NCI-H1092 (cell line): ENCODE measurements at places on chromosomes 6 and 20.

DNA sequence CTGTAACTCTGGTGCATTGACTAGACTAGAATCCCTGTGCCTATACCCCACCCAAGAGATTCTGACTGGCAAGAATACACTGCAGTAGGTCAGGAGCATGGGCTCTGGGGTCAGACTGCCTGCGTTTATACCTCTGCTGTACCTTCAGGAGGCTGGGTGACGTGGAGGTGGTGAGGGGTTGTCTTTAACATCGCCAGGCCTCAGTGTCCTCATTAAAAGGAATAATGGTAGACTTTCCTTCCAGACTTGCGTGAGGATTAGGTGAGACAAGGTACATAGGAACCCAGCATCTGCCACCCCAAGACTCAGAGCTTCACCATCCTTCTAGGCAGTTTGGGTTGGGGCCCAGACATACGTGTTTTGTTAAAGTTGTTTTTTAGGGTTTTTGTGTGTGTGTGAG, 44.3 kb downstream of the TM9SF4 start:
- DNase-seq = no peak

DNA sequence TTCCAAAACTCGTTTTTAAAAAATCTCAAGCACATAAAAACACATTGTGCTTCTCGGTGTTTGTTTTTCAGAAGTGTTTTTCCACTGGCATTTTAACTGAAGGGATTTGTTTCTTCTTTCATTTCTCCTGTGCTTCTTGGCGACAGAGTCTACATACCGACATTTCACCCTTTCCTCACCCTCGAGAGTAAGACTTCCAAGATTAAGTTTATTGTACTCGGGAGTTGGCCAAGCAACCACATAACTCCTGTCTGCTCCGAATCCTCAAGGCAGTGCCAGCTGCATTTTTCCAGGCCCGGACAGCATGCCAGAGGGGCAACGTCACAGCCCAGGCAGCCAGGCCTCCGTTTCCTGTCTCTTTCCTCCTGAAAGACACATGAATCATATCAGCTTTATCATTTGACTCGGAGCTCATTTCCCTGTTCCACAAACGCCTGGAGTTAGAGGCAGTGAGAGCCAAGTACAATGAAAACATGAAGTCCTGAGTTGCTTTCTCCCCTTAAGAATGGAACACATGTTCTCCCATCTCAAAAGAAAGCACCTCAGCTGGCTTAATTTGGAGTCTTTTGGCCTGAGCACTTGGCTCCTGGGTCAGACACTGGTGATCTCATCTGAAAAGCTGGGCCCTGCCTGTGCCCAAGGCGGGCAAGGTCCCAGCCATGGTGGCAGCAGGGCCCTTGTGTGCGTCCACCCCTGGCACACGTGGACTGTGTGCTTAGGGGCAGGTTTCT, 23.2 kb upstream of the FAM50B start:
- DNase-seq = no peak

DNA sequence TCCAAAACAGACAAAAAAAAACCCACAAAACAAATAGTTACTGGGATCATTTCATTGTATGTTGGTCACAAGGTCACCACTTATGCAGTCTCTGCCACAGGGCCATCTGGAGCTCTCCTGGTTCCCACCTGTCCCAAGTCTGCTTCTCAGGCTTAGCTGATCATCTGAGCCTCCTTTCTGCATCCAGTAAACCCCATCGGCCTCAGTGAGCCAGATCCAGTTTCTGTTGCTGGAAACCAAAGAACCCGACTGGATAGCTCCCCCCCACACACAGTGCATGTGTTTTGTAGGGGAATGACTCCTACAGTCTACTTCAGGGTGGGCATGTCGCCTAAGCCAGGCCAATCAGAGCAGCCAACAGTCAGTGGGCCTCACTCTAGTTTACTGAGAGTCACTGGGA, 233.3 kb downstream of the PREX1 start:
- DNase-seq = no peak

GRCh38 chr6:167575158-167575696, 250.3 kb downstream of the TTLL2 start:
- DNase-seq = no peak

DNA sequence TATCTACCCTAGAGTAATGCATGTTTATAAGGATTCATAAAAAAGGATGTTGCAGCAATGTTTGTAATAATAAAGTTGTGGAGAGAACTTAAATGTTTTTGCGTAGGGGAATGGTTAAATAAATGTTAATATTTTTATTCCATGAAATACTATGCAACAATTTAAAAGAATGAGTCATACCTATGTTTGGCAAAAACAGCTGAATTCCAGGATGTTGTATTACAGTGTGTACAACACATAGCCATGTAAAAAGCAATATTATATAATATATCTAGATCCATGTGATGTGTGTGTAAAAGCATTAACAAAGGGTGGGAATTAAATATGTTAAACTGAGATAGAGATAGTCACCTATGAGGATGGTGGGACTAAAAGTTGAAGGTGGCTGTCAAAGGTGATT, 21.1 kb upstream of the PKIB start:
- no peak for DNase-seq

DNA sequence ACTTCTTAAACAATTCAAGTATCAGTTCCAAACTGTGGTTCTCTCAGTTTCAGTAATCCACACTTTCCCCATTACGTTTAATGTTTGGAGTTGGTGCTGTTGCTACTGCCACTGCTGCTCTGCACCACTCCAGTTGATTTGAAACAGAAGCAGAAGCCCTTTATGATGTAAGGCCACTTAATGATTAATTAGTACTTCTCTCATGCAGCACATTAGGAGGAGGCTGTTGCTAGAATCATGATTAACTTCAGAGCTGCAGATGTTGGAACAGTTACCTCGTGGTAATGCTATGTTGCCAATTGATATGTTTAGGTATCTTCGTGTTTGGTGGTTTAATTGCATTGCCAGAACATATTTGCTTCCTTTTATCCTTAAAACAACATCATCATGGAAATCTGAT, 986.2 kb upstream of the CITED2 start:
- DNase-seq = no peak

DNA sequence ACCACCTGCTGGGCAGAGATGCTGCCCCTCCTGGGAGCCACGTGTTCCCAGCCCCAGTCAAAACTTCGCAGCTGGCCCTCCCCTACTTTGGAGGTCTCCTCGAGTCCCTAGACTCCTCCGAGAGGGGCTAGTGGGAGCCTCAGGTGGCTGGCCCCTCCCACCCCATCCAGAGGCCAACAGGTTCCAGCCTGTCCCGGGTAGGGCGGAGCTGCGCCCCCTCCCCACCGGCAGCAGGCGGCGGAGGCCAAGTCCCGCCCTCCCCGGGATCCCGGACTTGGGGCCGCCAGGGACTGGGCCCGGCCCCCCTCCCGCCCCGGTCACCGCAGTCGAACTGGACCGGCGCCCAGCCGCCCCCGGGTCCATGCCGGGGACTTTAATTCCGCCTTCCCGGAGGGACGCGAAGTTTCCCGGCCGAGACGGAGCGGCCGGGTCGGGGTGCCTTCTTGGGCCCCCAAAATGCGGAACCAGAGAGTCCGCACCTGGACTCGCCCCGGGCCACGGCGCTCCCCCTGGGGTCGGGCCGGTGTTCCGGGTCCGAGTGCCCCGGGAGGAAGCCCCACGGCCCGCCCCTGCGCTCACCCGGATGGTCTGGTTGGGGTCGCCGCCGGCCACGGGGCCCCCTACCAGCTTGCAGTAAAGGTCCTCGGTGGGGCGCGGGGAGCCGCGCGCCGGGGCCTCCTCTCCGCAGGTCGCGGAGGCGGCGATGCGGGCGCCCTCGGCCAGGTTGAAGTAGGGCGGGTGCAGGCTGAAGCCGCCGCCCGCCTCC, 559 bp downstream of the LAMA5 start:
- DNase-seq = no peak

GRCh38 chr6:35601331-35602132, 87.2 kb downstream of the FKBP5 start:
- DNase-seq = no peak

DNA sequence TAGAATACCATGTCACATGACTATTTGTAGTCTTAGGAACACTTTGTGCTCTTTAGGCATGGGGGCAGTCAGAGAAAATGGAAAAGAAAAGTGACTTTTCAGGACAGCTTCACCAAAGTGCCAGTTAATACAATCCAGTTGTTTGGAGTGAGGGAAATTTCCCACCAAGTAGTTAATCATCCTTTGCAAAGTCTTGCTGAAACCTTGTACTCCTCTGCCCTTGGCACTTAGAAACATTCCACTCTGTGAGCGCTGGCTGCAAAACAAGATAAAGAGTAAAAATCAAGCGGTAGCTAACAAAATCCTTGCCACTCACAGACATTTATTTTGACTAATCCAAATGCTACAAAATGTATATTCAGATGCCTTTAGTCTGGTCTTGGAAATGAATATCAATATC, 229.2 kb upstream of the HSF2 start:
- no peak for DNase-seq

DNA sequence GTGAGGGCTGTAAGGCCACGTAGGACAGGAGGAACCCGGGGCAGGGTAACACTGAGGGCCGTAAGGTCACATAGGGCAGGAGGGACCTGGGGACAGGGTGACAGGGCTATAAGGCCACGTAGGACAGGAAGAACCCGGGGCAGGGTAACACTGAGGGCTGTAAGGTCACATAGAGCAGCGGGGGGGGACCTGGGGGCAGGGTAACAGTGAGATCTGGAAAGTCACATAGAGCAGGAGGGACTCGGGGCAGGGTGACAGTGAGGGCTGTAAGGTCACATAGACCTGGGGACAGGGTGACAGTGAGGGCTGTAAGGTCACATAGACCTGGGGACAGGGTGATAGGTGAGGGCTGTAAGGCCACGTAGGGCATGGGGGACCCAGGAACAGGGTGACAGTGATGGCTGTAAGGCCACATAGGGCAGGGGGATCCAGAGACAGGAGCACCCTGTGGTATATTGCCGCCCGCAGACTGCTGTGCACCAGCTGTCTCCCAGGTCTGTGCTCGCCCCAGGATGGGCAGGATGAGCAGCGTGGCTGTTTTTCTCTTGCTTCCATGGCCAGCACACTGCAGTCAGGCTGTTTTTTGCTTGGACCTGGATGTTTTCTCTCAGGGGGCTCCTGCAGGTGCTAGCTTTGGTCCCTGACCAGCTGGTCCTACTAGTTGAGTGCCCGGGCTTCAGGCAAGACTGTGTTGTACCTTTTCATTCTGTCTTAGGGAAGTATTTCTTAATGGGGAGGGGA, 55.7 kb downstream of the SYTL3 start:
- DNase-seq = no peak

GRCh38 chr20:33796907-33797544, 14.1 kb upstream of the CHMP4B start:
- no peak for DNase-seq

- DNase-seq = peak; percentile 8
Observed at GRCh38 chr20:1802385-1803060, 92.7 kb upstream of the SIRPA start.

DNA sequence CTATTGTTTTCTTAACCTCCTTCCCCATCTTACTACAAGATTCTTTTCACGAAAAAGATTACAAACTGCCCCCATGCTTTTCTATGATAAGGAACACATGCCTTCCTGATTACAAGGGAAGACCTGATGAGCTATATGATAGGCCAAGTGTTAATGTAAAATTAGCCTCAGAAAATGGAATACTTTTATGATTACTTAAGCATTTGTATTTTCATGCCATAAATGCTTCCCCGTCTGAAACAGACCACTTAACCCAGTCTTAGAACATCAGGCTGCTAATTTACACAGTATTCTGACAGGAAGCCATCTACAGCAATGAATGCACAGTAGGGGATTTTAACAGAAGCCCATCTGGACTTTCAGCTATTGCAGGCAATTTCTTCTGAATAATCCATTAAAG, 274.9 kb downstream of the HAO1 start:
- DNase-seq = no peak

DNA sequence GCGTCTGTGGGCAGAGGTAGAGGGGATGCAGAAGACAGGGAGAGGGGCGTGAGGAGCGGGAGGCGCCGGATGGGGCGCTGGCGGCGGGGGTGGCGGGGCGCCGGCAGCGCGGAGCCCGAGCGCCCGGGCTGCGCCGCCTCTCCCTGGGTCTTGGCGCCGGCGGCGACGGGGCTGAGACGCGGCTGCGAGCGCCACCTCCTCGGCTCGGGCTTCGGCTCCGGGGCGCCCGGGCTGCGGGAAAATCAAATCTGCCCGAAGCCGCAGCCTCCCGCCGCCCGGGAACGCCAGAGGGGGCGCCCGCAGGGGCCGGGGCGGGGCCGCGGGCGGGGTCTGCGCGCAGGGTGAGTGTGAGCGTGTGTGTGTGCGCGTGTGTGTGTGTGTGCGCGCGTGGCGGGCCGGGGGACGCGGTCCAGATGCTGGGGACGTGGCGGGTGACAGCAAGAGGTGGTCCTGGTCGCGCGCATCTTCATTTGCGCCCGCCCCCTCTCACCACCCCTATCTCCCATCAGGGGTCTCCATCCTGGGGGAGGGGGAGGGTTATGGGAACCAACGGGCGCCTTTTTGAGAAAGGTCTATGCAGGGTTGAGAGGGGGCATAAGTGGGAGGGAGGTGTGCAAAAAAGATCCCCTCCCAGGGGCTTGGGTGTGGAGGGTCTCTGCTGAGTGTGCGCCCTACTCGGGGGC, 646 bp upstream of the CPNE5 start:
- DNase-seq = no peak

- no peak for DNase-seq
Observed at GRCh38 chr6:10505529-10505928, 15.6 kb upstream of the GCNT2 start.

DNA sequence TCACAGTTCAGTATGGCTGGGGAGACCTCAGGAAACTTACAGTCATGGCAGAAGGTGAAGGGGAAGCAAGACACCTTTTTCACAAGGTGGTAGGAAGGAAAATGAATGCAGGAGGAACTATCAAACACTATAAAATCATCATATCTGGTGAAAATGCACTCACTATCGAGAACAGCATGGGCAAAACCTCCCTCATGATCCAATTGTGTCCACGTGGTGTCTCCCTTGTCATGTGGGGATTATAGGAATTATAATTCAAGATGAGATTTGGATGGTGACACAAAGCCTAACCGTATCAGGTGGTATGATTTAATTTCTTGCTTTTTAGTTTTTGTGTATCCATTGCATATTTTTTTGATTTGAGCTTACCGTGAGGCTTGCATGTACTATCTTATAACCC, 133.2 kb upstream of the SYNCRIP start:
- no peak for DNase-seq

DNA sequence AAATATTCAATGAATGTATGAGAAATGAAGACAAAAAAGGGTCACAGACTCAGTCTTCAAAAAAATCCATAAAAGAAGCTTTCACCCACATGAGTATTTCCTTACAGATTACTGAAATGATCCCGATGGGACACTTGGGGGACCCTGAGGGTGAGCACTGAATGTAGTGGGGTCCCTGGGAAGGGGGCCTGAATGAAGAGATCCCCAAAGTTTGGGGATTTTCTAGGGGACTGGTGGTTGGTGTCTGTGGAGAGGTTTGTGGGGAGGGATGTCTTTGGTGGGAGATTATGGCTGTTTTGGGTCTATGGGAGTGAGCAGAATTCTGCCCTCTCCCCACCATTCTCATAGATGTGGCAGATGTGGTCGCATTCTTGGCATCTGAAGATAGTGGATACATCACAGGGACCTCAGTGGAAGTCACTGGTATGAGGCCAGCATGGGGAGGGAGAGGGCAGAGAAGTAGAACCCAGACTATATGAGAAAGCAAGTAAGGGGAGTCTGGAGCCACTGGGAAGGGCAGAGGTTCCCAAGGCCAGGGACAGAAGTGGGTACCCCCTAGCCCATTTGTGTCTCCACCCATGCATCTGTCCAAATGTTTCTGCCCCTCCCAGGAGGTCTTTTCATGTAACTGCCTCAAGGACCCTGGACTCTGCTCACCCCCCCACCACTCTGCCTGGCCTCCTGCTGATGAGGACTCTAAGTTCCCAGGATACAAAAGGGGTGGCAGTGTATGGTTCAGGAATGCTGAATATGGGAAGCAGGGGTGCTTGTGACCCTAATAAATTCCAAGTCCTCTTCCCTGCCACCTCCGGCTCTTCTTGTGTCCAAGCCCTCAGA, 1.8 kb downstream of the HSD17B8 start:
- no peak for DNase-seq
